ENCODE measurements at places on chromosomes 1 and 21.

DNA sequence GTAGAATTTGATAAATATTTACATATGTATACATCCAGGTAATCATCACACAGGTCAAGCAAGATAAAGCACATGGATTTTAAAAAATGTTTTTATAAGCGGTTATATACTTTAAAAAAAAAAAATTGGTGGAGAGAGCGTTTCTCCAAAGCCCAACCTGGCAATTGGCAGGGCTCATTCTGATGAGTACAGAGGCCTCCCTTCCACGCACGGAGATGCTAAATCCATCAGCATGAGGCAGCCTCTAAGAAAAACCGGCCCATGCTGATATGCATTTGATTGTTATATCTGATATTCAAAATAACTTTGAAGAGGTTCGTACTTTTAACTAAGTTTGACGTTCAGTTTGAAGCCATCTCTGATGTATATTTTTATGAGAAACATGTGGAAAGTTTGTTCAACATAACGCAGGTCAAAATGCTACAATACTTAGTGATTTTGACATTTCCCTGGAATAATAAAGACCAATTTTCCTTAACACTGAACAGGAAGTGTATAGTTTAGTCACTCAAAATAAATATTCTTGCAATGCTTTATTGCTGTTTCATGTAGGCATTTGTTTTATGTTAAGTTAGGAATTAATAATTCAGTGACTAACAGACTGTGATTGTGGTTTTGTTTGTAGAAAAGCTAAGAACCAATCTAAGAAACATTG lies 151.7 kb downstream of the NR5A2 start:
- no peak for DNase-seq

DNA sequence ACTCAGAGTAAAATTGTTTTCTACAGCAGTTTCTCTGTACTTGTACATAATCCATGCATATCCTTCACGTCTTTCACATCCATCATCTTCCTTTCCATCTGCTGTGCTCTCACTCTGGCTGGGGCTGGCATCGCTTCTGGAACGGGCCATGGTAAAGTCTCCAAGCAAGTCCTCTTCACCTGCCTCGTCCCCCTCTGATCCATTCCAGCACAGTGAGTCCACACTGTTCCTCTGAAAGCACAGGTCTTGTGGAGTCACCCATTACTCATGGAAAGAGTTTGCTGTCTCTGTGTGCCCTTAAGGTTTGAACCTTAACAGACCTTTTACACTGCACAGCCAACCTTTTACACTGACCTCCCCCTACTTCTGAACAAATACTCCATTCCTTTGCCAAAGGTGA lies 313.6 kb downstream of the ASTN1 start:
- no peak for DNase-seq

DNA sequence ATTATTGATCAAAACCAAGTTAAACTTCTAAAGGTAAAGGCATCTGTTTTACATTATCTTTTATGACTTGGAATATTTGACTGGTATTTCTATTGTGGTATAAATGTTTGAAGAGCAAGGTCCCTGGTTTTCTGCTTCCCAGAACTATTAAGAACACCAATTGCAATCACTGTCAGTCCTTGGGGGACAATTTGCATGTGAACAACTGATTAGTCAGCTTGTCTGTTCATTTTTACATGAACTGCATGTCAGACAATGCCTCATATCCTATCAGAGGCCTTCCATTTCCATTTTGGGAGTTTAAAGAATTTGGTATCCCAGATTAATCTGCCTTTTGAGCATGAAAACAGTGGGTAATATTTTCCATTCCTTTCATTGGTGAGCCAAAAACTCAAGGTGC lies 654.9 kb upstream of the USP24 start:
- no peak for DNase-seq

DNA sequence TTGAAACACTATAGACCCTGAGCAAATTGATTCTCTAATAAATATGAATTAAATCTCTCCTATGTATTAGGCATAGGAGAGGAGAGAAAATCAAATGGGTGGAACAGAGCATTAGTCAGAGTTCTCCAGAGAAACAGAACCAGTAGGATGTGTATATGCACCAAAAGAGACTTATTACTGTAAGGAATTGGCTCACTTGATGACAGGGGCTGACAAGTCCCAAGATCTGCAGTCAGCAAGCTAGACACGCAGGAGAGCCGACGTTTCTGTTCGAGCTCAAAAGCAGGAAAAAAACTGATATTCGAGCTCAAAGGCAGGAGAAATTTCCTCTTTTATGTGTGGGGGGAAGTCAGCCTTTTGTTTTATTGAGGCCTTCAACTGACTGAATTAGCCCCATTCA lies 259.2 kb upstream of the KAZN start:
- DNase-seq: no peak

GRCh38 chr1:92973203-92973897 lies 12.1 kb upstream of the DIPK1A start:
- no peak for DNase-seq

GRCh38 chr21:17607684-17608083 lies 5.0 kb downstream of the BTG3 start:
- DNase-seq: no peak

- no peak for DNase-seq
Measured at GRCh38 chr21:42490720-42491119, 5.3 kb downstream of the RSPH1 start.

- DNase-seq: no peak
Measured at GRCh38 chr21:34679051-34679450, 10.3 kb downstream of the CLIC6 start.

DNA sequence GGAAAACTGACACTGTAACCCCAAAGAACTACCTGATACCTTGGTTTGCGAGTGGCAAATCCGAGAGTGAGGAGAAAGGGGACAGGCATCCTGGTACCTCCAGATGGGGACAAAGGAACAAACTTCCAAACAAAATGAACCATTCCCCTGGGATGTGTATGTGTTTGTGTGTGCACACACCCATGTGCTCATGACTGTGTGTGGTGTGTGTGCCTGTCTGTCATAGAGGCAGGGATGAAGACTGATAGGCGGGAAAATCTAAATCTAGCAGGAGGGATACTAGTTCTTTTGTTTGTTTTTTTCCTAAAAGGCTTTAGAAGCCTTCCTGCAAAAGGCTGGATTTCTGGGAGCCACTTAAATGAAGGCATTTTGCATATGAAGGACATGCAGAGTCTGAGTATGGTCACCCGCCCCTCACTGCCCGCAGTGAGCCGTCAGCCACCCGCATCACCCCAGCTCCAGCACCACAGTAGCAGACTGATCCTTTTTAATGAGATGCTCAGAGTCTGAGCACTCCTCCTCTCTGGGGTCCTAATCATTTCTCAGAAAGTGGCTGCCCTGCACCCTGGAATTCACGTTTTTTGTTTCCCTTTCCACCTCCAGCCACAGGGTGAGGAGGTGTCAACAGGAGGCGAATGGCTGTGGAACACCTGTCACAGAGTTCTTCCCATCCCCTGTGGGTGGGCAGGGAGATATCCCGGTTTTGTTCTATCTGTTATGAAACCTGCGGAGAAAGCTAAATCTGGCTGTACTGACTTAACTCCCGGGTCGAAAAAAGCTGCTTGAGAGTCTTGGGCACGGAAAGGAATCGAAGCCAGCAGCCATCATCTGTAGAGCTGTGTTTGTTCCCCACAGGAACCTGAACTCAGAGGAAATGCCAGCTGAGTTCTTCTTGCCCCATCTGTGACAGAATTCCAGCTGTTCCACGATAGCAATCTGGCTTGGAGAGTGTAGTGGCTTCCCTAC lies 34.9 kb downstream of the UTP25 start:
- no peak for DNase-seq

DNA sequence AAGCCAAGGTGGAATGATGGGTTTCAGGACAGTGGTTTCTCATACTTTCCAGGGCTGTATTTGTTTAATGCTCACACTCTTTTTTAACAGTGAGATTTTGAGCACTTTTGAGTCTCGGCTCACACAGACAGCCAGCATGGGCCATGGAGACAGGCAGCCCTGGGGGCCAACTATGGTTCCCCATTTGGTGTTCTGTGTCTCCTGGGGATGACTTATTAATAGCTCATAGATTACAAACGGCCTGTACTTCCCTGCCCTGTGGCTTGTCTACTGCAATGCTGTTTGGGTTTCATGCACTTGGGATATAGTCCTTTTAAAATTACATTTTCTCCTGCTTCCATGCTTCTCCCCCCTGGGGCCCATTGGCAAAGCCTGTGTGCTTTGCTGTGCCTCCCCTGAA lies 178.3 kb downstream of the KCNJ6 start:
- DNase-seq: no peak

GRCh38 chr1:33081554-33082305 lies 777 bp downstream of the AZIN2 start:
- DNase-seq: no peak

DNA sequence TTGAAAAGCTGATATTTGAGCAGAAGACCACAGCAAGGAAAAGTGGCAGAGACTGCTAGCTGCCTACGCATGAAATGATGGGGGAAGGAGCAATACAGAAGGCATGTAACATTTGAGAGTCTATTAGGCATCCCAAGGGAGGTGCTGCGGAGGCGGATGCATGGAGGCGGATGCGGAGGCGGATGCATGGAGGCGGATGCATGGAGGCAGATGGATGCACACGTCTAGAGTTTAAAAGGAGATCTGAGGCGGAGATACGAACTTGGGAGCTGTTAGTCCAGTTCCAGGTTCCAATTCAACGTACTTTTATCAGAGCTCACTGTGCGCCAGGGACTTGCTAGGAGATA lies 744 bp upstream of the DDX20 start:
- DNase-seq: peak; percentile 91

- DNase-seq: no peak
Measured at GRCh38 chr1:220272841-220273090, 513 bp upstream of the RAB3GAP2 start.

- DNase-seq: peak; percentile 62
Measured at GRCh38 chr1:67764633-67765032, 68.6 kb downstream of the GNG12 start.

Measured in vagina (tissue), 2 donors.